NCI-H524 (cell line): ENCODE measurements at places on chromosomes 1 and 21.

GRCh38 chr1:198577444-198577843 is 37.0 kb upstream of the ATP6V1G3 start:
- no peak for DNase-seq

DNA sequence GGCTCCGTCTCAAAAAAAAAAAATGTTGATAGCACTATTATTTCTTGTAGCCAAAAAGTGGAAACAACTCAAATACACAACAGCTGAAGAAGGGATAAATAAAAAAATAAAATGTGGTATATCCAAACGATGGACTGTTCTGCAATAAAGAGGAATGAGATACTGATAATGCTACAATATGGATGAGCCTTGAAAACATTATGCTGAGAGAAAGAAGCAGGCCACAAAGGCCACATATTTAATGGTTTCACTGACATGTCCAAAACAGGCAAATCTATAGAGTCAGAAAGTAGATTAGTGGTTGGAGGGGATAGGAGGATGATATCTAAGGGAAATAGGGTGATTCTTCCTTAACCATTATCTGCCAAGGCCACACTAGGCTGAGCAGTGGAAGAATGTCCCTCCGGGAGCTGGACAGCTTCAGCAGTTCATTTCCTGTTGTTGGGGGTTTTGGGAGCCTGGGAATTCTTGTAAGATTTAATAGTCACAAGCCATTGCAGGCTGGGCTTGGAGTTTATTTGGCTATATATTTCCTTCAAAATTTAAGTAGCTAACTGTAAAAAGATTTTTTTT is 53.5 kb downstream of the ST3GAL3 start:
- DNase-seq, result no peak

DNA sequence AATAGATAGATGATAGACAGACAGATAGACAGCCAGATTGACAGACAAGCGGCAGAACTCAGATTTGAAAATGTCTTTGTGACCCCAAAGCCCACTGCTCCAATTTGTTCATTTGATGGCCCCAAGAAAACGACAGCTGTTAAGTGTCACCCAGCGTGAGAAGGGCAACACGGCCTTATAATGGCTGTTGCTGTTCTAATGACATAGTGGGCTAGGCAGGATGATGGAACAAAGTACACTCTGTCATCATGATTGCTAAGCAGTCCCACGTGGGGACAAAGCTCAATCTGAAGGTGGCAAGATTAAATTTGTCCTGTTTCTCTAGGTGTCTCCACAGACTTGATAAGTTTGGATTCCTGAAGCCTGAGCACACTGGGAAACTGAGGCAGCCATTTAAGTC is 112.9 kb downstream of the DAB1 start:
- no peak for DNase-seq

GRCh38 chr1:182565537-182565936 is 23.5 kb downstream of the RNASEL start:
- DNase-seq, result no peak

DNA sequence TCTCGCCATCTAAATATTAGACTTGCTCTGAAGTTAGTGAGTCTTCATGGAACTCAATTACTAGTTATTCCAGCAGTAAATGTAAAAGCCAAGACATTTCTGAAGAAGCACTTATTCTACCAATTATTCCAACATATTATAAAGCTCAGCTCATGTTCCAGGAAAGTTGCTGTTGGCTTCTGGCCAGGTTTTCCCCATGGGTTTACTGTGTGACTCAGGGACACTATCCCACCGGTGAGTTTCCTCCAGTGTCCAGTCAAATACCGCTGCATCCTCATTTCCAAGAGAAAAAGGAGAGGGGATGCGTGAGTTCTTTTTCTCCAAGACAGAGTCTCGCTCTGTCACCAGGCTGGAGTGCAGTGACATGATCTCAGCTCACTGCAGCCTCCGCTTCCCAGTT is 9.2 kb upstream of the HHIPL2 start:
- DNase-seq, result no peak

- no peak for DNase-seq
These were observed 67.9 kb downstream of the KAZN start for GRCh38 chr1:14666373-14666772.

- no peak for DNase-seq
These were observed 27.4 kb downstream of the ENO1 start for GRCh38 chr1:8851060-8851459.

- no peak for DNase-seq
These were observed 1232.1 kb downstream of the MRPL39 start for GRCh38 chr21:24375201-24375600.

- DNase-seq, result no peak
These were observed 1.2 kb downstream of the CLSPN start for GRCh38 chr1:35768350-35769187.

DNA sequence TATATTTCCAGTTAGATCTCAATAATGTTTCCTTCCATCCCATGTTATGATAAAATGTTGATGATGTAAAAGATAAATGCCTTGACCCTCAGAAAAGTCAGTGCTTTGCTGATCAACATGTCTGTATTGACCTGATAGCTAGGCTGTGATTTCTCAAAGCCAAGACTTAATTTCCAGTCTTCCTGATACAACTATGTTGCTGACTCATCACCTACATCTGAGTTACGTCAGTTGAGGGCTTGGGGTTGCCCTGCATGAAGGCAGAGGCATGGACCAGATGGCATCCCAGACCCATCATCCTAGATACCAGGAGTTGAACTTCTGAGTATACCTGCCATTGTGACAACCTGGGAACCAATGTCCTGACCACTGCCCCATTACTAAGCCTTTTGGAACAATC is 4.8 kb downstream of the LCE1D start:
- DNase-seq, result no peak

DNA sequence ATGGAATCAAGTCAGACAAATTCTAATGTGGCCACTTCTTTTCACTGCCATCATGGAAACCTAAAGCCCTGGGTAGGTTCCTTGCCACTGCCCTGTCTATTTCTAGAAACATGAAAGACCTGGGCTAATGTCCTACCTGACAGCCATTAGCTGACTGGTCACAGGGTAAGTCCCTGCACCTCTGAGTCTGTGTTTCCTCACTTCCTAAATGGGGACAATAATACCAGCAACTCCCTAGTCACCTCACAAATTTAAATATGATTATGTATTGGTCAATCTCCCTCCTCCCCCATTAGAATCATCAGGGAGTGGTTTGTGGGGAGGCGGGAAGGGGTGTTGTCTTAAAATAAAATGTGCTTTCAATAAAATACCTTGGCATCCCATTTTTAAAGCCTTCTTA is 2.2 kb downstream of the CREG1 start:
- DNase-seq, result no peak

GRCh38 chr1:68493193-68493592 is 3.7 kb downstream of the DEPDC1 start:
- DNase-seq, result no peak

DNA sequence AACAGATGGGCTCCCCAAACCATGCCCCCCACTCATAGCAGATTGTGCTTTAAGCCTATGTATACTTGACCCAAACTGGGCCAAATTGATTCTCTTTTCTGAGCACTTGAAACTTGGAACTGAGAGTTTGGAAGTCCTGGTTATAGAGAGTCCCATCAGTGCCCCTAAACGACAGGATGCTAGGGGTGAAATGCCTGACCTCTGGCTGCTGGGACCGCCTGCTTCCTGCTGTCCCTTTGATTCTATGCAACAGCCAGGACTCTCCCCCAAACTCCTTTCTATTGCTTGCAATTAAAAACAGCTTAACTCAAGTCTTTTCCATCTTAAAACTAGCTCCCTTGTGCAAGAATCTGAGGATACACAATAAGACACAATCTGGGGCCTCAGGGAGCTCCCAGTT is 4.7 kb downstream of the C1orf210 start:
- no peak for DNase-seq

- DNase-seq, result no peak
These were observed 1.5 kb downstream of the ZSCAN20 start for GRCh38 chr1:33473900-33474299.
